ENCODE measurements at places on chromosomes 2 and 18.
A peak's percentile ranks its signal among the peaks of the same experiment; 100 is the strongest.

DNA sequence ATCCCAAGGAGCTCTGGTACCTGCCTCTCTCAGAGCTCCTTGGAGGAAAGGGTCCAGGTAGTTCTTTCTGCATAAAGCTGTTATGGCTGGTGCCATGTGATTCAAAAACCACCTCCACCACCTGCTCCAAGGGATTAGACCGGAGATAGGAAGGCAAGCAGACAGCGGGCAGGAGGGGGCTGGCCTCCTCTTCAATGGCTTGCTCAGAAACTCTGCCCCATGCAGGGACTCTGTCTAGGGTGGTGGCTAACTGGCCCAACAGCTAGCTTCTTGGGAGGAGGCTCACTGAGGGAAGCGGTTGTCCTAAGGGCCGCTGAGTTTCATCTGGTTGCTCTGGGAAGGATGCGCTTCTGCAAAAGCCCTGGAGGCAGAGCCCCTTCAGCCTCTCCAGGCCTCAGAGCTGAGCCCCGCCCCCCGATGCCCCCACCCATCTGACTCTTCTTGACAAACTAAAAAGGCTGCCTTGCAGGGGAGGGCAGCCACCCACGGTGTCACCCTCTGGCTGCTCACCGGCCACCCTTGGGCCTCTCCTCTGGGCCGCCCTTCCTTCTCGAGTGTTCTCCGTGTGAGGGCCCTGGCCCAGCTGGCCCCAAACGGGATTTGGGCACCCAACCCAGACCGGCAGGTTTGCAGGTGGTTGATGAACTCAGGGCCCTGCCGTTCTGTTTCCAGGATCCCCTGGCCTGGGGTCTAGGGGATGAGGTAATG, 90.2 kb downstream of the MCFD2 start:
- DNase-seq, result no peak

- DNase-seq, result peak; percentile 10
Observed at GRCh38 chr18:31736630-31737029, 24.1 kb downstream of the SLC25A52 start.

DNA sequence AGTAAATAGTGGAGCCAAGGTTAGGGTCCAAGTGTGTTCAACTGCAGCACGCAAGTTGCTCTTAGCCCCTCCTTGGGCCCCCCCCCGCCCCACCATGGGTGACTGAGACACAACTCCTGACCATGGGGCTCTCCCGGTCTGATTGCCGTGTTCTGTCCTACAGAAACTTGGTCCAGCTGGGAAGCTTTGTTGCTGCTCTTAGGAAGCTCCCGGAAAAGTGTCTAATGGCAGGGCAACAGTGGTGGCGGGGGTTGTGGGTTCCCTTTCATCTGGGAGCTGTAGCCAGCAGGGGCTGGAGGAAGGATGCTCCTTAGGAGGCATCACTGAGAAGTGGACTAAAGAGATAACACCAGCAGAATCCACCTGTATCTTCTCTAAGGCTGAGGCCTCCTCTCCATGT, 111.1 kb downstream of the CYP26B1 start:
- no peak for DNase-seq

DNA sequence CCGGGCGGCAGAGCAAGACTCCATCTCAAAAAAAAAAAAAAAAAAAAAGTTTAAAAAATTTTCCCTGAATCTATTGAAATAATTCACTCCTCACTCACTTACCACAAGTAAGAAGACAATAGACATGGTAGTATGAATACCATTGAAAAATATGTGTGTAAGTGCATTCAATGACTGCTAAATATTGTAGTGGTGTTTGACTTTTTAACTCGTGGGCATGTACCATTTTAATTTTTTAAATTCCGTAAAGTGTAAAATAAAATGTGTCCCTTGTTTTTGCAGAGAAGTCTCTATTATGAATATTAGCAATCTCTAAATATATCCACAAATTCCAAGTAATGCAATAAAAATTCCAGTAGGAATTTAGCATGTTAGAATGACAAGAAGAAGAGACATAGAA, 134.1 kb downstream of the COPS8 start:
- no peak for DNase-seq

GRCh38 chr2:209476367-209477208, 52.7 kb downstream of the MAP2 start:
- DNase-seq, result no peak

DNA sequence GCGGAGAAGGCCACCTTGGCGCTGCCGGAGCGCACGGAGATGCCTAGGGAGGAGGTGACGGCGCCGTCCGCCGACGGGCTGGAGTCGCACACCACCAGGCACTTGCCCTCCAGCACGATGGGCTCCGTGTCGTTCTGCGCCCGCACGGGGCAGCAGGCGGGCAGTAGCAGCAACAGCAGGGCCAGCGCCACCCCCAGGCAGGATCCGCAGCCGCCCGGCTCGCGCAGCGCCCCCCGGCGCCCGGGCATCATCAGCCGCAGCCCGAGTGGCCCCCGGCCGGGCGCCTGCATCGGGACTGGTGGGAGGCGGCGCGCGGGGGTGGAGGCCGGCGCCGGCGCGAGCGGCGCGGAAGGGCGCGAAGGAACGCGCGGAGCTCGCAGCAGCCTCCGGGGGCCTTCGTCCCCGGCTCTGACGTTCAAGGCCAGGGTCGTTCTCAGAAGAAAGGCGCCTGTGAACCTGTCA, 2.2 kb downstream of the CBLN2 start:
- DNase-seq, result no peak

DNA sequence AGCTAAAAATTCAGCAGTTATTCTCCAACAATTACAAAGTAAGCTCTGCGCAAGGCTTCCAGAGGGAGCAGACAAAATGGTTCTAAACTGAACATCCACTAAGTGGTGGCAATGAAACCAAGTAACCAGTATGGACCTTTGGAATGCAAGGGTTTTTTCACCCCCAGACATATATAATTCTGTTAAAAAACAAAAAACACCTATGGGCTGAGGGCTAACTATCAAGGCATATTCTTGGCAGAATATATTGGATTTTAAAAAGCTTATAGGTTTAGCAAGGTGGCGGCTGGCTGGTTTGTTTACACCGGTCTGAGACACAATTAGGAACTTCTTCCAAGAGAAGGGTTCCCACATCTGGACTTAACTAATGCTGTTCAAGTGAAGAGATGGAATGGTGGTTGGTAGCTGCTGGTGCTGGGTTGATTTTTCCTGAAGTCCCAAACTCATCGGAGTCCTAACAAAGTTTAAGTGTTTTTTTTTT, 2.8 kb downstream of the ZFP36L2 start:
- DNase-seq, result no peak

DNA sequence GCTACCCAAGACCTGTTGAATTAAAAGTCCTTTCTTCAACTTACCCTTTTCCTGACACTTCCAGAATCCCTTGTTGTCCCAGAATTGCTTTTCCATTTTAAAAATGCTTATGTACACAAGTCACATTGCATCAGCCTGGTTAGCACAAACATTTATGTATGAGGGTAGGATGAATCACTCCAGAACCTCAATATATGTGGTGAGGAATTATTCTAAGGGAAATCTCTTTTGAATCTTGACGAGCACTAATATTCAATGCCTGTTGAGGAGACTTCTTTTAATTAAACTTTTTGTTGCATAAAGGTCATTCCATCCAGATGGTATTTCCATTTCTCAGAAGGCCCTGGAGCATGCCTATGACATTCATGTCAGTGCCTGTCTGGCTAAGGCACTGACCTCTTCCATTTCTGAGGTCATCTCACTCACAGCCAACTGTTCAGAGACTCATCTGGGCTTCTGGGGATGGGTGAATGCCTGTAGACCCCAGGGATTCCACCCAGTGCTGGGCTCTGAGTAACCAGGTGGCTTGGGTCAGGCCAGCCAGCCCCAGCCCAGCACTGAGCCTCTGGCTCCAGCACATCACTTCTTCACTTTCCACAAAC, 28.2 kb downstream of the ACMSD start:
- no peak for DNase-seq

- DNase-seq, result no peak
Observed at GRCh38 chr18:59885579-59886163, 14.1 kb upstream of the PMAIP1 start.

DNA sequence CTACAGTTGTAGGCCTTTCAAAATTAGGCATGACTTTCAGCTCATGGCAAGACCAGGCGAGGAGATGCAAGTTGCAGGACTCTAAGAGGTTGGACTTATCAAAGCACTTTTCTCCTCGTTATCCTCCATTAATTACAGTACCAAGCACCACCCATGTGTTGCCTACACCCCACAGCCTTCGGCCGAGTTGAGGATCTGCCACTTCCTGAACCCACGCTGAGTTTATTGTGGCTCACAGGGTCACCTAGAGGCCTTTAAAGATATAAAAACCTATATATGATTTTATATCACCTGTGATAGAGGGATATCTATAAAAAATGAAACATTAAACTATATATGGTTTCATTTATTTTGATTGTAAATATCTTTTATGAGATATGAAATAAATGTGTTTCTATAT, 2.6 kb downstream of the UGT1A10 start:
- DNase-seq, result no peak

GRCh38 chr2:134231301-134231964, 22.4 kb upstream of the MGAT5 start:
- no peak for DNase-seq

DNA sequence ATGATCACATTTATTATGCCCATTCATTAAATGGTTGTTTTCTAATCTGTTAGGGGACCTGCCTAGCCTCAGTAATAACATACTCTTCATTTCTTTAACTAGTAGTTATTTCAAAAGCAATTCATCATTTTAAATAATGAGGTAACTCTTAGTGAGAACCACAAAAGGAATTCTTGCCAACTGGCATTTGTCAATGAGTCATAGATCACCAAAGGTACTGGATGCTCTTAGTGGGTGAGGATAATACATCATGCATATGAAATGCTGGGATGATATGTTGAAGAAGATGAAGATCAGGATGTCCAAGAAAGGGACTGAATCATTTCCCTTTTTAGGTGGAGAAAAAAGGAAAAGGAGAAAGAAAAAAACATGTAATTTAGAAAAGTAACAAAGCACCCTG, 826.2 kb upstream of the DDX18 start:
- no peak for DNase-seq

DNA sequence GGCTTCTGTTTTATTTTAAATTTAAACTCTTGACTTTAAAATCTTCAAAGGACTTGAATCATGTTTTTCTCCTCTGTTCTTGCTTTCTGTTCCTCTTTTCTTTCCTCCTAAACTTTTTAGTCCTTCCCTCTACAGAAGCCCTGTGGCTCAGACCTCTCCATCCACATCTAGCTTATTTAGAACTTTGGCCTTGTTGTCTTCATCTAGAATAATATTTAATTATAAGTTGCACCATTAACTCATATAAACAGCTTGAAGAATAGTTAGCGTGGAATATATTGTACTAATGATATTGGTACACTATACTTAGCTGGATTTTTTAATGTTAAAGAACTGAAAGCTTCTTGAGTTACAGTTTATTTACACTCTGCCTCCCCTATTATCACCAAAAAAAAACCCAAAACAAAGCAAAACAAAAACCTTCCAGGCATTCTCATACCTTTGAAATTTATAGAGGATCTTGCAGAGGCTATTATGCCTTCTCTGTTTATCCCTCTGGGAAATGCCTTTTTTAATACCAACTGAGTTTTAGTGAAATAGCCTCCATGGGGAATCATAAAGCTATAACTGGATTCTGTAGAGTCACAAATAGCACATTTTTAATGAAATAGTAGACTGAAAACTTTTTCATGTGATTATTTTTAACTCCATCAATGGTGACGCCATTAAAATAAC, 9.2 kb upstream of the CCDC141 start:
- DNase-seq, result no peak

DNA sequence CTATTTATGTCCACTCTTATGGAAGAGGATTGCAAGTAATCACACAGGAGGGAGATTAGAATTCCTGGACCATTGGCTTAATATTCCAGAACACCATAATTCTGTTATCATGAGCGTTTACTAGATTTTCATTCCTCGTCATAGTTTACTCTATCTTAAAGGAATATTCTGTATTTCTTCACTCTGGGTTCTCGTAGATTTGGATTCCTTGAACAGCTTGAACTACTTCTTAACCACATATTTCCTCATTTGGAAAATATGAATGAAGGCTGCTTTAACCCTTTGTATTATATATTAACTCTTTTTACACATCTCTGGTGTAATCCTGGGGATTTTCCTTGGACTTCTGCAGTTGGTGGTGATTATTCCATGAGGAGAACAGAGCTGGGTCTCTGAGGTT, 46.3 kb upstream of the CCBE1 start:
- DNase-seq, result no peak

DNA sequence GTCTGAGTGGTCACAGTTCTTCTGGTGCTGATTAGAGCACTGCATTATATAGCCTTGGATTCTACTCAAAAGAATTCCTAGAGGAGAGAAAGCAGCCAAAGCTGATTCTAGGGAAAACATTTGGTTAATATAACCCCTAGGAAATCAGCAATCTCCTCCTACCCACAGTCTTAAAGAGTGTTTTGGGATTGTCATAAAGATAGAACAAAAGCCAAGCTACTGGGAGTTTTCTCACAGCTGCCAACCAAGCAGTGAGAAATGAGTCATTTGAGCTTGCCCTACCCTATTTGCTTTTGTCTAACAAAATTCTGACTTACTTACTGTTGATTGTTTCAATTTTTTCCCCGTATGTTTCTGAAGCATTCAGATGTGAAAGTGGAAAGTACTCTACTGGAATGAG, 469.3 kb downstream of the PLCL1 start:
- DNase-seq, result no peak

- no peak for DNase-seq
Observed at GRCh38 chr2:30127016-30127893, 19.6 kb upstream of the YPEL5 start.

DNA sequence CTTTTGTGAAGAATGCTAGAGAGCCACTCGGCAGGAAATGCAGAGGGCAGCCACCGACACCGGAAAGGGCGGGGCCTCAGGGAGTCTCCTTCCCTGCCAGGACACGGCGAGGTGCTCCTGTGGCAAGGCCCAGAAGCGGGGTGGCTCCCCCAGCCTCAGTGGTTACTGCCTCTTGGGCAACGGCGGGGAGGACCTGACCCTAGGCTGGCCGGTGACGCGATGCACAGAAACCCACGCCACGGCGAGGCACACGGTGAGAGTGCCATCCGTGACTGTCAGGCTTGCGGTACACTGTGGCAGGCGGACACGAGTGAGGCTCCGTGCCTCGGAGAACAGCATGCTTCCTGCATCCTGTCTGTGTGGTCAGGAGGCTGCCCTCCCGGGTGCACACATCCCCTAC, 47.8 kb downstream of the ZAP70 start:
- no peak for DNase-seq

DNA sequence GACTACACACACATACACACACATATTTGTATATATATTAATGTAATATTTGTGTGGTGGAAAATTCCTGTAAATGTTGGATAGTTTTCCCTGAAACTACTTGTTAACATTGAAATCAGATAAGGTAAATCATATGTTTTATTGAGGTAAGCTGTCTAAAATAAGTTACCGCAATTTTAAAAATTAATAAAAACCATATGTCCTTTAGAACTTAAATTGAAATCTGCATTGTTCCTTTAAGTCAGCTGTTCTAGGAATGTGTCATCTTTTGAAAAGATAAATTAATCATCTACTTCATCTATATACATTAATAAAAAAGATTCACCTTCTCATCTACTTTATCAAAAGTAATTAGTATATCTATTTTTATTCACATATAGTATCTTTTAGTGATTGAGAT, 102.0 kb downstream of the CSRNP3 start:
- DNase-seq, result no peak

All from GM12864 (cell line).